ENCODE measurements at places on chromosomes 6 and 20.

DNA sequence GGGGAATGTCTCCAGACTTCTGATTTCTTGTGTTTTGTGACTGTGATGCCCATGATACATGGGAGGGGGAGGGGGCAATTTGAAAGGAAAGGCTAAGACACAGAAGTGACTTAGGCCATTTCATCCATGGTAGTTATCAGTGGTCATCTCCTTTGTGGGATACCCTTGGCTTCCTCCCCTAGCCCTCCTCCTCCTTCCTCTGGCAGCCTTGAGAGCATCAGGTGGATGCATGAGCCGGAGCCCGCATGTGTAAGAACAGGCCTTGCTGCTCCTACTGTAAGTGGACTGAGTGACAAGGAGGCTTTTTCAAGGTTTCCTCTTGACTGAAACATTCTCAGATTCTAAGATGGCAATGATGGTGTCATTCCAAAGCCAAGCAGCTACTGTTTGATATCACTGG is 874 bp downstream of the CD83 start:
- DNase-seq: no peak

DNA sequence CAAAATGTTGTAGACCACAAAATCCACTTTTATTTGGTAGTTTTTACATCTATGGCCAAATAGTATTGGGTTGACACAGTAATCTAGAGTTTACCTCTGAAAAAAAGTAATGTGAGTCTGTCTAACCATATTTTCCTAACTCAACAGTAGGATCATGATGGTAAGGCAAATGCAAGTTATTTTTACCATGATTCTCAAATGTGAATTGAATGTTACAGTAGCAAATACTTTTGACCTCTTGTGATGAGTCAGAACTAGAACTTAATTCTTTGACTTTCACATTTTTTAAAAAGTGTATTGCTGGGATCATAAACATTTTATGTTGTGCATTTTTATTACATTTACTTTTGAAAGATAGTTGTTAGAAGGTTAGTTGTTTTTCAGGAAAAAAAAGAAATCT is 22.0 kb downstream of the RNF146 start:
- DNase-seq: no peak

GRCh38 chr6:45477790-45478189 is 100.1 kb upstream of the SUPT3H start:
- DNase-seq: no peak

GRCh38 chr6:12533586-12533985 is 183.0 kb upstream of the PHACTR1 start:
- no peak for DNase-seq

DNA sequence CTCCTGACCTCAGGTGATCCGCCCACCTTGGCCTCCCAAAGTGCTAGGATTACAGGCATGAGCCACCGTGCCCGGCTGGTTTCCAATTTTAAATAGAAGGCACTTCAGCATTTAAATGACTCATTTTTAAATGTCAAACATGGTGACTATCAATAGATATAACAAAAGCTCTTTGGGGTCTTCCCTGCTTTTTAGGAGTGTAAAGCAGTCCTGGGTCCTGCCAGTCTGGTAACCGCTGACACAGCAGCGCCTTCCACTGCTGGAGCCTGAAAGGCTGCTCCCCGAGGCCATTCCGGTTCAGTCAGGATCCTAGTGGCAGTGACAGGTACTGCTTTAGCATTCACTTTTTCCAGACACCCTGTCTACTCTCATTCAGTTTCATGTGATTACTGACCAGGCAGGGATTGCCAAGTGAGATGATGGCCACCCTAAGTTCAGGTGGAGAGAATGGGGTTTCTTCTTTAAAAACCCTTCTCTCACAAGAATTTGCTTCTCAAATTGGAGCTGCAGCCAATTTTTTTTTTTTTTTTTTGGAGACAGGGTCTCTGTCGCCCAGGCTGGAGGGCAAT is 5.1 kb downstream of the DIDO1 start:
- peak; percentile 69 for DNase-seq

GRCh38 chr6:11236076-11236750 is 3.7 kb upstream of the NEDD9 start:
- DNase-seq: peak; percentile 72

DNA sequence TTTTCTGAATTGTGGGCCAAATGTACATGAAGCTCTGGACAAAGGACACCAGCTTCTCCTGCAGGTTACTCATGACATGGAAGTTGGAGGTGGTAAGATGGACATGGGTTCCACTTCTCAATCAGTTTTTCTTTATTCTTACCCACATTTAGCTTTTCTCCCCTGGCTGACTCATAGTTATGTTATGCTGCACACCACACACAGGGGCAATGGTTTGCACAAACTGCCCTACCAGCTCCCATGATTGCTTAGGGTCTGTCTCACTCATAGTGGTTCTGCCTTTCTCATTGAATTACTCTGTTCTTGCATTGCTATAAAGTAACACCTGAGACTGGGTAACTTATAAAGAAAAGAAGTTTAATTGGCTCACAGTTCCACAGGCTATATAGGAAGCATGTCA is 4.5 kb upstream of the CD109 start:
- DNase-seq: no peak

GRCh38 chr6:4210629-4211419 is 75.4 kb upstream of the ECI2 start:
- DNase-seq: peak; percentile 44

Data from CD4-positive, alpha-beta T cell treated with Interleukin-15 for 4 hours (primary cell).